ENCODE measurements at places on chromosomes 2 and 18.

GRCh38 chr2:129722306-129723019 lies 257.0 kb upstream of the RAB6C start:
- DNase-seq = no peak

- no peak for DNase-seq
Measured at GRCh38 chr2:189719571-189719970, 43.0 kb downstream of the OSGEPL1 start.

DNA sequence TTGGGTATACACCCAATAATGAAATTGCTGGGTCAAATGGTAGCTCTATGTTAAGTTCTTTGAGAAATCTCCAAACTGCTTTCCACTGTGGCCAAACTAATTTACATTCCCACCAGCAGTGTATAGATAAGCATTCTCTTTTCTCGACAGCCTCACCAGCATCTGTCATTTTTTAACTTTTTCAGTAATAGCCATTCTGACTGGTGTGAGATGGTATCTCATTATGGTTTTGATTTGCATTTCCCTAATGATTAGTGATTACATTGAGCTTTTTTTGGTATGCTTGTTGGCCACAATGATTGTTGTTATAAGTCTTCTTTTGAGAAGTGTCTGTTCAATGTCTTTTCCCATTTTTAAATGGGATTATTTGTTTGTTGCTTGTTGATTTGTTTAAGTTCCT lies 50.4 kb upstream of the EPAS1 start:
- DNase-seq = no peak

GRCh38 chr2:230738391-230738811 lies 25.8 kb downstream of the CAB39 start:
- no peak for DNase-seq

DNA sequence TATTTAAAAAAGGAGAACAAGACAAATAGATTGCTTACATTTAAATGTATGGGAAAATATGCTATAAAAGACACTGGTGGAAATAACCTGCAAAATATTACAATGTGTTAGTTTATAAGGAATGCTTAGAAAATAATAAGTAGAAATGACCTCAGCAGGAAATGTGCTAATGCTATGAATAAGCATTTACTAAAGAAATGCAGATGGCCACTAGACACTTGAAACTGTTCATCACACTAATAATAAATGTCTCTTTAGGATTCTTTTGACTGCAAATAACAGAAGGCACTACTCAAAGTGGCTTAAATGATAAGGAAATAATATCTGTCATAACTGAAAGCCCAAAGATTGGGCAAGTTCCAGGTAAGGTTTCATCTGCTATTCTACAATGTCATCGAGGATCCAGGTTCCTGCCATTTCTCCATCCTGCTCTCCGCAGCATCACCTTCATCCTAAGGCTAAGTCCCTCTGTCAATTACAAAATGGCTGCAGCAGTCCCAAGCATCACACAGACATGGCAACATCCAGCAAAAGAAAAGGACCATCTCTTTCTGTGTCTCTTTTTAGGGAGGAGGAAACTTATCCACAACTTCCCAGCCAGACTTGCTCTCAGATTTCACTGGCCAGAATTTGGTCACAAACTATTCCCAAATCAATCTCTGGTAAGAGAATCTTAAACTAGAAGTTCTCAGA lies 21.9 kb downstream of the METTL8 start:
- DNase-seq = no peak

- no peak for DNase-seq
Measured at GRCh38 chr2:174815526-174815925, 51.3 kb upstream of the CHRNA1 start.

DNA sequence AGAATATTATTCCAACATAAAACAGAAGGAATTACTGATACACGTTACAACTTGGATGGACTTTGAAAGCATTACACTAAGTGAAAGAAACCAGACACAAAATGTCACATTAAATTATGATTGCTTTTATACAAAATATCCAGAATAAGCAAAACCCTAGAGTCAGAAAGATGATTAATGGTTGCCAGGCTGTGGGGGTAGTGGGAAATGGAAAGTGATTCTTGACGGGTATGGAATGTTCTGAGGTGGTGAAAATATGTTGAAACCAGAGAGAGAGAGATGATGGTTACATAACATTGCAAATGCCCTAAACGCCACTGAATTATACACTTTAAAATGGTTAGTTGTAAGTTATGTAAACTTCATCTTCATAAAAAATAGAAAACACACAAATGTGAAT lies 1057.2 kb upstream of the TMEFF2 start:
- no peak for DNase-seq
